Esophagus squamous epithelium (tissue), 5 donors: ENCODE measurements at places on chromosomes 6 and 20.

DNA sequence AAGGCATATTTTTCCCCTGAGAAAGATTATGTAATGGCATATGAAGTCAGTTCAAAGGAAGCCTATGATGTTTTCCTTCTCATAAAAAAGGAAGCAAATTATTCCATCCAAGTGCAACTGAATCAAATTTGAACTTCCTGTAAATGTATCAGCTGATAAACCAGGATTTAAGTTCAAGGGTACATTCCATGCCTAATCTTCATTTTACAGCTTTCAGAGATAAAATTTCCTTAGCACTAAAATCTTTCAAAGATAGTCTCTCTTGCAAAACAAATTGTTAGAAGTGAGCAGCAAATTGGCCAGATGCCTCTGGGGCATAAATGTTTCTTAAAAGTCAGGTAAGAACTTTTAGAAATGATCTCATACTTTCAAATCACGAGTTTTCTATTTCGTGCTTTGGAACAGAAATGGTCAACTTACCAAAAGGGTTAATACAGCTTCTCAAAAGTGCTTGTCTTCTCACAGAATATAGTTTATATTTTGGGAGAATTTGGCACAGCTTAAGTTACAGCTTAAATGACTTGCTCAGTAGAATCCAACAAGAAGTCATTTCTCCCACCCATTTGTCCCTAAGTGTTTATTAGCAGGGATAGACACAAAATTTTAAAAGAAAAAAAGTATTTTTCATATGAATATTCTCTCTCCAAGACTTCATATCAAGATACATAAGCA lies 2.7 kb upstream of the TCF21 start:
- no peak for DNase-seq

DNA sequence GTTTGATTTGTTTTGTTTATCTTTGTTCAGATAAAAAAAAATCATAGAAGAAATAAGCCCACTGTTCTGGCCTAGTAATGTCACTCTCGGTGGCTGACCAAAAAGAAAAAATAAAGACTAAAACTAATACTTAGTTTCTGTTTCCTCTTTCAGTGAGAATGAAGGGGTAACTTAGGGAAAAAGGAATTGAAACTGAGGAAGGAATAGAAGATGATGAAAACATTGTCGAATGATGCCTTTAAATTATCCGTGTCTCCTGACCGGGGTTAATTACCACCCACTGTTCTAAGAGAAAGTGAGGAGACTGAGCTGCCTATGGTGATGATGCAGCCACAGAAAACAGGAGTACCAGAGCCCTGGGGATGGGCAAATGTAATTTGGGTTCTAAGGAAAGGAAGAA lies 73.1 kb downstream of the PTCHD4 start:
- no peak for DNase-seq

GRCh38 chr6:164665328-164665727 lies 644.1 kb downstream of the C6orf118 start:
- DNase-seq, result no peak

GRCh38 chr20:38270869-38271605 lies 10.5 kb upstream of the KIAA1755 start:
- no peak for DNase-seq

DNA sequence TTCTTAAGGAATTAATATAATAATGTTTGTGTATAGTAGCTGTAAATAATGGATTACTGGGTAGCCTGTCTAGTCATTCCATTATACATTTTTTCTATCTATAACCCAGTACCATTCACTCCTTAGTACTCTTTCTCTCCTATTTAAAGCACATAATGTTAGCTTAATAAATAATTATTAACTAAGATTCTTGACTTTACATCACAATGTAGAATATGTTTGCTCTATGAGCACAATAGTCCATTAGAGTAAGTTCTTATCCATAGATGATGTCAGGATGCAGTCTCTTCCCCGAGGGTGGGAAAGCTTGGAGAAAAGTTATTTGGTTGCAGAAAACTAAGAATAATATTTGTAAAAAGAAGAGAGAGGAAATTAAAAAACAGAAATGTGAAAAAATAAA lies 226.4 kb upstream of the EYS start:
- DNase-seq, result no peak

- no peak for DNase-seq
Measured at GRCh38 chr20:60009826-60010616, 51.8 kb downstream of the CDH26 start.

GRCh38 chr20:1108437-1108920 lies 9.9 kb upstream of the PSMF1 start:
- DNase-seq, result no peak

- DNase-seq, result no peak
Measured at GRCh38 chr6:28425944-28426541, 17.2 kb downstream of the ZSCAN23 start.

DNA sequence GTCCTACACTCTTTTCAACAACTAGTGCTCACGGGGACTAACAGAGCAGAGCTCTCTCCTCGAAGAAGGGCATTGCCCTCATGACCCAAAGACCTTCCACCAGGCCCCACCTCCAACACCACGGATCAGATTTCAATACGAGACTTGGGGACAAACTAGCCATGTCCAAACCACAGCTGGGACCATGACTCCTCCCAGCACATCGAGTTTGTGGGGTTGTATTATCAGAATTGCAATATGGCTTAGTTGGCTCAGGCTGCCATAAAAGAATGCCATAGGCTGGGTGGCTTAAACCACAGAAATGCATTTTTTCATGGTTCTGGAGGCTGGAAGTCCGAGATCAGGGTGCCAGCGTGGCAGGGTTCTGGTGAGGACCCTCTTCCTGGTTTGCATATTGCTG lies 189.7 kb upstream of the PMEPA1 start:
- no peak for DNase-seq

GRCh38 chr20:3165473-3166337 lies 6.0 kb upstream of the FASTKD5 start:
- DNase-seq, result no peak

- DNase-seq, result no peak
Measured at GRCh38 chr6:33627876-33628275, 6.8 kb downstream of the ITPR3 start.

DNA sequence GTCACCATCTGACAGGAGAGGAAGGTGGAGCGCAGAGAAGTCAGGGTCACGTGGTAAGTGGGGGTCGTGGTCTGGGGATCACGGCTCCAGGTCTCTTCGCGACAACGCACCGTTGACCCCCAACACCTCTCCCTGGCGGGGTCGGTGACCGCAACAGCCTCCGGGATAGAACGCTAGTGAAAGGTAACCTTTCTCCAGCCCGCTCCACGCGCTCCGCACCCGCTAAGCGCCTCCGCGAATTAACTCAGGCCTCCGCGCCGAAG lies 600 bp upstream of the SYNJ2 start:
- no peak for DNase-seq

DNA sequence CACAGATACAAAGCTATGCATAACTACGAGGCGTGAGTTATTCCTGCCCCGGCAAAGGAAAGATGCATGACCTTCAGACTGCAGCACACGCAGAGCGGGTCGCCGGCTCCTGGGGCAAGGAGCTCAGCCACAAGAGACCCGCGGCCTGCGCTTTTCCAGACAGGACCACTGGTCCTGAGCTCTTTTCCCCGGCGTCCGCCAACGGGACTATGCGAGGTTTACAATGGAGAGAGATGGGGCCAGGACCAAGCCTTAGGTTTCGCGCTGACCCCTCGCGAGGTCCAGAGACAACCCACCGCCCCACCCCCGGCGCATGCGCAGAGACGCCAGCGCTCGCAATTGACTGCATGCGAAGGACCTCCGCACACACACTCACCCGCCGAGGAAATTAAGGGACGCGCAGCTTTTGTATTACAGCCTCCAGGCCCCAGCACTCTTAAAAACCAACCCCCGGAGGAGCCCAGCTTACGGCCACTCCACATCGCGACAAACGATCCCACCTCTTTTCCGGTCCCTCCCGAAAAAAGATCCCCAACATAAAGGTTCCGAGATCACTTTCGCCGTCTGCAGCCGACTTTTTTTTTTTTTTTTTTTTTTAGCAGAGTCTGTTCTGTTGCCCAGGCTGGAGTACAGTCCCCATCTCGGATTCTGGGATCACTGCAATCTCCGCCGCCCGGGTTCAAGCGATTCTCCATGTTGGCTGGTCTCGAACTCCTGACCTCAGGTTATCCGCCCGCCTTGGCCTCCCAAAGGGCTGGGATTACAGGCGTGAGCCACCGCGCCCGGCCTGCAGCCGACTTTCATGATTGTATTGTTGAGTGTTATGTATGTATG lies at the start of gene COQ3:
TSS of gene COQ3 (minus strand) at position 498 of the 834 bp plus-strand sequence. CDS start at position 482, 16 bp downstream.
- no peak for DNase-seq

- no peak for DNase-seq
Measured at GRCh38 chr6:74415056-74415455, 719.1 kb downstream of the CD109 start.

- DNase-seq, result no peak
Measured at GRCh38 chr6:136646377-136646776, 96.2 kb upstream of the MAP7 start.

DNA sequence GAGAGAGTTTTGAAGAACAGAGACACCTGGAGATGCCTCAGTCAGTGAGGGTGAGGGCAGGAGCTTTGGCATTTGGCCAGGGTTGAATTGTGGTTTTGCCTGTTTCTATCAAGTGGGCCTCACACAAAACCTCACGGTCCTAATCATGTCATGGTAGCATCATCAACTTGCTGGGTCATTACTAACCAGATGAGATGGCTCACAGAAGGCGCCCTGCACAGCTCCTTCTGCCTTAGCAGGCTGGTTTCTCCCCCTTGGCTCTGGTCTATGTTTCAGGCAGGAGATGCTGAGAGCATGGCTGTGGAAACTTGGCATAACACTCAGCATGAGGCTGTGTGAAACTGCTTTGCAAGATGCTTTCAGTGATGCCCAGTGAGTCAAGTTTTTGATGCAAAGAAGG lies 99.3 kb downstream of the LRRC1 start:
- DNase-seq, result no peak

DNA sequence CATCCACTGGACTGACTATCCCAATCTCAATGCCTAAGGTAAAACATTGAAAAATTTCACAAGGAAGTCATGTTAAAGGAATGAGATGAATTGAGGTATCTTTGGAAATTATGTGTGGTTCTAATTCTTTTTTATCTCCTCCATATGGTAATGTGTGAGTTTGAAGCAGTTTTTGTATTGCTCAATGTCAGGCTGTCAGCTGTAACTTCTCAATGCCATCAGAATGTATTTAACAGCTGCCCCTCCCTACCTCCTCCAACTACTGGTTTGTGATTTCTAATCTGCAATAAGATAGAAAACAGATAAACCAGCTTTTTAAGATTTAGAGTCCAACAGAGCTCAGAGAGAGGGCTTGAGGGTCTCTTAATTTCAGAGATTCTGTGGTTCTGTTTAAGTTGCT lies 1005.8 kb upstream of the ADGRB3 start:
- DNase-seq, result no peak

- DNase-seq, result no peak
Measured at GRCh38 chr20:40902661-40903060, 126.0 kb upstream of the TOP1 start.

DNA sequence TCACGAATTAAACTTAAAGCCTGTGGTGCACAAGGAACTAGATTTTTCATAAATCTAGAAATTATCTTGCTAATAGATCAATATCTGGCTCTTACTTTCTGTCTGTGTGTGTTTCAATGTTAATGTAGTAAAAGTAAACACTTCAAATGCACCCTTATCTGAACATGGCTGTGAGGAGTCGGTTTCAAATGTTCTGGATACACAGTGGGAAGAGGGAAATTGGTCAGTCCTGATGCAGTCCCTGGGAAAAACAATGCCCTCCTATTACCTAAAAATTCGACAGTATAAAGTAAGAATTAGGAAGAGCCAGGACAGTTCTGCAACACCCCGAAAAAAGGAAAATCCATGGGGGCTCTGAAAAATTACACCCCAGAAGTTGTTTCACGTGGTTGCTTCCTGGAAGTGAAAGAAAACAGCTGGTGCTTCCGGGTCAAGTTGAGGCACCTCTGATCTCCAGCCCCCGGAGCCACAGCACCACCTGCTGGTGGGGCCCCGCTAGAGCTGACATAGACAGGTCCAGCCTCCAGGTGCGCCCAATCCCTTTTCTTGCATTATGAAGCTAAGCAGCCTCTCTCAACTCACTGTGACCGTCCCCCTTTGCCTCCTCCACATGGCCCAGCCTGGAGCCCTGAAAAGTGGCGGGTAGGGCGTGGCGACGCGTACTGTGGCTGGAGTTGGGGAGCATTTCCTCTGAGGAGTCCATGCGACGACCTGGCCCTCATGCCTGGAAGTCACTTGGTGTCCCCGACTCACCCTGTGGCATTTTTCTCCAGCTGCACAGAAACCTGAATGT lies 8.3 kb downstream of the SEMG2 start:
- DNase-seq, result no peak

DNA sequence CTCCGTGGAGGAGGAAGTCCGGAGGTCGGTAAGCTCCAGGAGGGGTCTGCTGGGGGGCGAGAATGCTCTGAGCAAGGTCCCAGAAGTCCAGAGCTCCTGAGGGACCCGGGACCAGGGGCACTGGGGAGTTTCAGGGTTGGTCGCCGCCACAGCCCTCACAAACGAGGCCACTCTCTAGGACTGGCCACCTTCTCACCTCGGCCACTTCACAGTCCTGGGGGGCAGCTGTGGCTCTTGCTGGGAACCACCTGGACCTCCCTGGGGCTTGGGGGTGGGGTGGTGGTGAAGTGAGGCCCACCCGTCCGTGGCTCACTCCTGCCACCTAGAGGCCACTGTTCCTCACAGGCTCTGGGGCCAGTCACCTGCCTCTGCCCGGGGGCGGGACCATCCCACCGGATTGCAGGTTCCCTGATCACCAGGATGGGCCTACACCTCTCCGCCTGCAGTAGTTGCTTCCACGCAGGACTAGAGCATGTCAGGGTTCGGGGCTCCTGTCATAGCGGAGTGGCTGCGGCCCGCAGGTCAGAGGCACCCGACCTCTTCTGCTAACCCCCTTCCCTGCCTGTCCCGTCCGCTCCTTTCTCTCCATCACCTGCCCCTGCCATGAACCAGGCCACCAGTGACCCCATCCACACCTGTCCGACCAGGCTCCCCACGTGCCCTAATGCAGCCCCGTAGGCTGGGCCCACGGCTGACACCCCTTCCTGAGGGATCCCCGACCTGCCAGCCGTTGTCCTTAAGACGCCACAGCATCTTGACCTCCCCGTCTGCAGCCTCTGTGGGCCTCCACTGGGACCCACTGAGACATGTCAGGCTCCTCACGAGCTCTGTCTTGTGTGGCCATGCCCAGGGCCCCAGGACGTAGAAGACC lies 5.1 kb upstream of the TCEA2 start:
- no peak for DNase-seq

DNA sequence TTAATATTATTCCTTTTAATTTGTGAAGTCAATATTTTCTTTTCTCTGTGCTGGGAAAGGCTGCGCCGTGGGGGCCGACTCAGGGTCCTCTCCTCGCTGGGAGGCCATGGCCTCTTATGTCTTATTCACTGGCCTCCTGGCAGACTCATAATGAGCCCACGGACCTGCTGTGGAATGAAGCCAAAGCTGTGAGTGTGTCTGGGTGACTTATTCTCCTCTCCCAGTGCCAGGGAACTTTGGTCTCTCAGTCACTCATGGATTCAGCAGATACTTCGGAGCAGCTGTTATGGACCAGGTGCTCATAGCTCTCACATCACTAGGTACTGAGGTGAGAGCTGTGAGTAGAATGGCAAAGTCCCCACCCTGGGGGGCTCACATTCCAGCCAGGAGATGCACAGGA lies 297.6 kb downstream of the CDH26 start:
- DNase-seq, result no peak
